ENCODE measurements at places on chromosomes 12 and 14.

DNA sequence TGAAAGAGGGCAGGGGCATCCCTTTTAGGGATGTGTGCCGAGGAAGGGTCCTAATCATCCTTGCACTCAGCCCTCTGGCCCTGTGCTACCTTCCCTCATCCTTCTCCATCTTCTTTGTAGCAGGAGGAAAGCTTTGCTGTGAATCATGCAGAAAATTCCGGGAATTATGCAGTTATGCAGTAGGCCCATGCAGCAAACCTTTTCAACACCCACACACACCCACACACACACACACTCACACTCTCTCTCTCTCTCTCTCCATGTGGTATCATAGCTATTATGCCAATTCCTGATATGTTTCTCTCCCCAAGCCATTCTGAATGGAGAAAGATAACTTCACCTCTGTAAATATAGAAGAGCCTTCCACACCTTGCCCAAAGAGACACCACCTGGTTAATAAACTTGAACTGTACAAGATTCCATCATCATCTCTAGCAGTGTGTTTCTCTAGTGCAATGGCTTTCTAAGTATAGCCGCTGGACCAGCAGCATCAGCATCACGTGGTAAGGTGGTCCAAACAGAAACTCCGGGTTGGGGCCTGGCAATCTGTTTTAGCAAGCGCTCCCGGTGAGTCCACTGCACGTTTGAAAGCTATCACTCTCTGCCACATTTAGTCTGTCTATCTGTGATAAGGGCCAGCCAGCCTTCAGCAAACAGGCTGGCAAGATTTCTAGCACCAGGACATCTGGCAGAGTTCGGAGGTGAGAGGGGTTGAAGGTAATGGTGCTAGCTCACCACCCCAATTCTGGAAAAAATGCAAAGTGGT lies 57.6 kb downstream of the MDM2 start:
- DNase-seq, result no peak

- DNase-seq, result no peak
Observed at GRCh38 chr12:68482014-68482413, 128.7 kb upstream of the RAP1B start.

- no peak for DNase-seq
Observed at GRCh38 chr12:45928309-45928708, 62.1 kb downstream of the SCAF11 start.

- DNase-seq, result no peak
Observed at GRCh38 chr12:50786498-50787231, 22.8 kb downstream of the ATF1 start.

DNA sequence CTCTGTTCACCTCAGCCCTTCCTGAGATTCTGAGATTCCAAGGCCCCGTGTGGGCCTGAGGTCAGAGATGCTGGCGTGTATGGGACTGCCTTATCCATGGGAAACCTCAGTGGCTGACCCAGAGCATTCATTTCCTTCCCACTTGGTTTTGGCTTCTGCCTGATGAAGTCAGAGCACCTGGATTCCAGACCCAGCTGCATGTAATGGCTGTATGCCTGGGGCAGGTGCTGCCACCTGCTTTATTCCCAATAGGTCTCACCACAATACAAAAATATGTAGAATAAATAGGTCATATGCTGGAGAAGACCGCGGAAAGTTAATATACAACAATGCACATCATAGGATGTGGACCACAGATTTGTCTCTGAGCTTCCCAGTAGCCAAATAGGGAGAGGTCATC lies 25.6 kb downstream of the FIGNL2 start:
- no peak for DNase-seq

- no peak for DNase-seq
Observed at GRCh38 chr12:27602516-27602915, 78.5 kb downstream of the PPFIBP1 start.
